ENCODE measurements at places on chromosomes 11 and 22.

DNA sequence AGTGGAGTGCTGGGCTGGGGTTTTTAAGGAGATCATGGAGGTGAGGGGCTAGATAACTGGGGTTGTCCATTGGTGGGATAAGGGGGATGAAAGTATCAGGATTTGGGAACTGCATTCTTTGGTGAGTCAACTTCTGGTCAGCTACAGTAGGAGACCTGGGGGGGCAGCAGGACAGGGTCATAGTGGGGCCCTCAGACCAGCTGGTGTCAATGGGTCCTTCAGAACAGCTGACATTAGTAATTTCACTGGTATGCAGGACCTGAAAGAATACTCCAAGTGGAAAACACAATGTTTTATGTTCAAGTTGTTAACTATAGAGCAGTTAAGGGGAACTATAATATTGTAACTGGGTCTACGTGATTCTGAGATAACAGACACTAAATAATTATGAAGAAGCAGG is 2.8 kb upstream of the TTC12 start:
- no peak for DNase-seq

GRCh38 chr22:17318817-17319216 is 50.4 kb upstream of the CECR2 start:
- DNase-seq: no peak

DNA sequence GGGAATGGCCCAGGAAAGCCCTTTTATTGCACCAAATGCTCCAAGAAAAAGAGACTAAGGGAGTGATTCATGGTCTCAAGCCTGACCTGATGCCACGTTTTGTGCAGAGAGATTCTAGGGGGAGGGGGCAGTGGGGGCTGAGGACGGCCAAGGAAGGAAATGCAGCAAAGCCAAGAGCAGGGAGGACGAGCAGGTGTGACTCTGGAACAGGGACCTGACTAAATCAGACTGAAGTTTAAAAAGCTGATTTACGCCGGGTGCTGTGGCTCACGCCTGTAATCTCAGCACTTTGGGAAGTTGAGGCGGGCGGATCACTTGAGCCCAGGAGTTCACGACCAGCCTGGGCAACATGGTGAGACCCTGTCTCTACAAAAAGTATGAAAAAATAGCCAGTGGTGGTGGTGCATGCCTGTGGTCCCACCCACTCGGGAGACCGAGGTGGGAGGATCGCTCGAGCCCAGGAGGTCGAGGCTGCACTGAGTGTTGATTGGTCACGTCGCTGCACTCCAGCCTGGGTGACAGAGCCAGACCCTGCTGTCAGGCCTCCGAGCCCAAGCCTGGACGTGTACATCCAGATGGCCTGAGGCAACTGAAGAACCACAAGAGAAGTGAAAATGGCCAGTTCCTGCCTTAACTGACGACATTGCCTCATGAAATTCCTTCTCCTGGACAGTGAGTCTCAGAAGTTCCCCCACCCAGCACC is 10.8 kb upstream of the IFITM3 start:
- DNase-seq: no peak

DNA sequence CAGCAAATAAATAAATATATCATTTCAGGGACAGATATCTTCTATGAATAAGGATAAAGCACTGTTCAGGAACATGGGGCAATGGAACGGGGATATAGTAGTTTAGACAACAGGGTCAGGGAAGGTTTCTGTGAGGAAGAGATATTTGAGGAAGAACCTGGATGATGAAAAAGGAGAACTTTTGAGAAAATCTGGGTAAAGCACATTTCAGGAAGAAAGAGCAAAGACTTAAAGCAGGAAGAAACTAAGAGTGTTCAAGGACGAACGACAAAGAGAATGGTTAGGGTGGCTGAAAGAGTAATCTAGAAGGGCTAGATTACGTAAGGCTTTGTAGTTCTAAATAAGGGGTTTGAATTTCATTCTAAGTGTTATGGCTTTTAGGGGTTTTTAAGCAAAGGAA is 12.7 kb downstream of the DDI1 start:
- no peak for DNase-seq

DNA sequence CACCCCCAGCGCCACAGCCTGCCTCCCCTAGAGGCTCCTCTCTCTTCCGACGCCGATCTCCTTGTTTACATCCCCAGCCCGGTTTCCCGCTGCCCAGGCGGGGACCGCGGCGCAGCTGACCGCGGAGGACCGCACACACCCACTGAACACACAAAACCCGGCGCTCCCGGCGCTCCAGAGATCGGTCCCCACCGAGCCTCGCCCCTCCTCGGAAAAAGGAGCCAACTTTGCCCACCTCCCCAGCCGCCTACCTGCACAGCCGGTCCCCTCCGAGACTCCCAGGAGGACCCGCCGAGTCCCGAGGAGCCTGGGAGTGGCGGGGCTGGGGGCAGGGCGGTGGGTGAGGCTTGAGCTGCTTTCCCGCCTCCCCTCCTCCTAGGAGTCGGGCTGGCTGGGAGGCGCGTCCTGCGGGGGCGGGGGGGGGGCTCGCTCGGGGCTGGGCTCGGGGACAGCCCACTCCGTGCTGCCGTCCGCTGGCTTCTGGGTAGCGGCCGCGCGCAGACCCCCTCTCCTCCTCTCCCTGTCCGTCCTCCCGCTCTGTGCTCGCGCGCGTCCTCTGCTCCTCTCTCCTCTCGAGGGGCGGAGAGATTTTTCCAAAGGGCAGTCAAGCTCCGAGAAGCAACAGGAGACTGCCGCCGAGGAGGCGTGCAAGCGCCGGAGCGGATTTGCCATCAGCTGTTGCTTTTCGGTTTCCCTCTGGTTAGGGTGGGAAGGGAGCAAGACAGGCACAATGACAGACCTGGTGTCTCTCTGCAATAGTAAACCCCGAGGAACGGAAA is at the start of gene FXYD6:
Gene FXYD6 (minus strand): TSS at position 318 of the 779 bp plus-strand sequence. CDS start 33,882 bp downstream, outside the sequence.
- DNase-seq: peak; percentile 9
